ENCODE measurements at places on chromosomes 1 and 21.

GRCh38 chr1:54335011-54335754 lies 71.0 kb downstream of the SSBP3 start:
- no peak for DNase-seq

GRCh38 chr1:39980555-39981313 lies 25.8 kb downstream of the MFSD2A start:
- DNase-seq = no peak

GRCh38 chr1:158126425-158126824 lies 54.3 kb upstream of the CD1D start:
- no peak for DNase-seq

GRCh38 chr21:29396951-29397455 lies 98.3 kb downstream of the BACH1 start:
- DNase-seq = no peak

GRCh38 chr1:208231881-208232661 lies 12.1 kb downstream of the PLXNA2 start:
- no peak for DNase-seq

DNA sequence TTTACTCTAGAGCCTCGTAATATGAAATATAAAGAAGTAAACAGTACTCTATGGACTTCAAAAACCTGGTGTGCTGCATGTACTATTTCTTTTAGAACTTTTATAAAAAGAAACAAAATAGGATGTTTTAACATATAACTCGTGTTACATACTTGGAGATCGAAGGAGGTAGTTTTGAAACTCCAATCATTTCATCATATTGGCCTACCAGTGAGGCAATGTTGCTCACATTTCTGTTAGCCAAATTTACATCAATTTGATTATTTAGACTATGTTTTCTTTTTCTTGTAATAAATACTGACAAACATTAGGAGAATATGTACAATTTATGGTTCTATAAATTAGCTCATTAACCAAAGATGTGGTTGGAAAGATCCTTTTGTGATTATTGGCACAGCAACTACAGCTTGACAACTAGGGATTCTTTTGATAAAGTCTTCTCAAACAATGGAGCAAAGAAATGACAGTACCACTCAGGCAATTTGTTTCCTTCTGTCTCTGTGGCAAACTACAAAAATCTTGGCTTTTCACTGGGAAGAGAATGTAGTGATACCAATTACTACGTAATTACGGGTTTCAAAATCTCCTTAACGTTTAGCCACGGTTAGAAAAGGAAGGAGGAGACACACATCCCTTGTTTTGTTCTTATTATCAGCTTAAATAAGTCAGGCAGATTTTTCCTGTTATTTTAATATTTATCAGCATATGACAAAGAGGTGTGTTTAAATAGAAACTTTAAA lies 266.6 kb upstream of the SGIP1 start:
- no peak for DNase-seq

GRCh38 chr1:9866836-9867235 lies 43.1 kb upstream of the CLSTN1 start:
- DNase-seq = no peak

GRCh38 chr1:31041529-31041928 lies 24.0 kb downstream of the PUM1 start:
- DNase-seq = no peak

DNA sequence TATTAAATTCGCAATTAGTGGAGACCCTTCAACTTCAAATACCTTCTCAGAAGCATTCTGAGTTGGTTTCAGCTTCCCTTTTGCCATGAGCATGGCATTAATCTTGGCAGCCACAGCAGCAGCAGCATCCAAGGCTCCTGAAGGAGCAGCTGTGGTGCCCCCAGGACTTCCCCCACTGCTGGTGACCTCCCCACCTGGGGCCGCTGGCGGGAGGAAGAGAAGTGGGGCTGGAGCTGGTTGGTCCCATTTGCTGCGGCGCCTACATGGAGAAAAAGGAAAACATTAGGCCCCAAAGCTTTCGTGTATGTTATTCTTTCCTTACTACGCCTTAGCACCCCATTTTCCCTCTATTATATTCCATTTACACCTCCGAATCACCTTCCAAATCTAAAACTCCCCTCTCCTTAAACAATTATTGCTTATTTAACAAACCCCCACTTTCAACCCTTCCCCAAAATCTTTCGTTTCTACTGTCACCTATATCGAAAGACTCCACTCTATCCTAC lies 569 bp downstream of the KHDC4 start:
- DNase-seq = no peak

DNA sequence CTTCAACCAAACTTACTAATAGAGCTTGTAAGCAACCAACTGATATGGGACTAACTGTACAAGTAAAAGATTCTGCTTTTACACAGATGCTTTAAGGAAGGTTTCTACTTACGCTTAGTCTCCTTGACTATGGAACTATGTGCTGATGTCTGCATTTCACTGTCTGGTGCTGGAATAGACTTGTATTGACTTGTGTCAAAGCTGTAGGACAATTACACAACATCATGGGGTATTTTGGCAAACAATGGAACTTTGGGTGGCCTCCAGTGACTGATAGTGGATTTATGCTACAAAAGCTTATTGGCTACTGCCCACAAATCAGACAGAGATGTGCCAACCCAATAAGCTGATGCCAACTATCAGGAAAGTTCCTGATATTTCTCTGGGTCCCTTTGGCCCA lies 10.6 kb downstream of the CBR1 start:
- DNase-seq = no peak

DNA sequence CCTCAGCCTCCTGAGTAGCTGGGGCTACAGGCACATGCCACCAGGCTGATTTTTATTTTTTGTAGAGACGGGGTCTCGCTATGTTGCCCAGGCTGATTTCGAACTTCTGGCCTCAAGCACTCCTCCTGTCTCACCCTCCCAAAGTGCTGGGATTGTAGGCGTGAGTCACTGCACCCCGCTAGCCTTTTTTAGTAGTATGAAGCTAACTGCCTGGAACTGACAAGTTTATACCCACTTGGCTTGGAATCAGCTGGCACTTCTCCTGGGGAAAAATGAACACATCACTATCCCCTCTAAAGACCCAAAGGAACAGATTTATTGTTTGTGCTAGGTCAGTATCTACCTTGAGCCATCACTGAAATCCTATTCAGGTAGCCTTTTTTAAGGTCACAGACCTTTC lies 19.0 kb downstream of the TMEM63A start:
- no peak for DNase-seq

GRCh38 chr1:84277343-84278059 lies 24.0 kb upstream of the SAMD13 start:
- DNase-seq = no peak

- DNase-seq = no peak
These were observed 333.3 kb upstream of the ZRANB2 start for GRCh38 chr1:71414179-71414578.

DNA sequence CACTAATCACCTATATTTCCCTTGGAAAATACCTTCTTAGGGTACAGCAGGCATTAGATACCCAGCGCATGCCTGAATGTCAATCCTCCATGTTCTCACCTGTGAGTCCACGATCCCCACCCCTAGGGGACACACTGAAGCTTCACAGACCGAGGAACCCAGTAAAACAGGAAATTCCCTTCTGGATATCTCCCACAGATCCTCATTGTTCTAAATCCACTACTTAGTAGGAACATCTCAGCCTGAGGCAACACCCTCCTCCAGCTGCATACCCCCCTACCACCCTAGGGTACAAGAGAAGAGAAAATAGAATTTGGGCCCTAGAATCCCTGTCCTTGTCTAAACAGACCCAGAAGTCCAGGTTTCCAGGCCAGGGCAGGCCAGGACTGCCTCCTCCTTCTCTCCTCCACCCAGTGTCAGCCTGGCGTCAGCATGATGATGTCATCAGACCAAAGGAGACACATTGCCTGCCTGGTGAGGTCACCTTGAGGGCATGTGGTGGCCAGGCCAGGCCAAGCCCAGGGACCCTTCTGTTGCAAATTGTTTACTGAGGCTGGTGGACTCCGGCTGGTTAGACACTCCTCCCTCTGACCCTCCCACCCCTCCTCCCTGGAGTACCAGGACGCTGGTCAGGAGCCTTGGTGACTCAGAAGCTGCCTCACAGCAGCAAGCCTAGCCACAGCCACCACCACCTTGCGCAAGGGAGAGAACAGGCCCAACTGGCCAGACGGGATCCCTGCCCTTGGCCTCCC lies 6.2 kb downstream of the NECTIN4 start:
- no peak for DNase-seq

GRCh38 chr1:175862408-175862807 lies 119.0 kb upstream of the TNR start:
- no peak for DNase-seq

DNA sequence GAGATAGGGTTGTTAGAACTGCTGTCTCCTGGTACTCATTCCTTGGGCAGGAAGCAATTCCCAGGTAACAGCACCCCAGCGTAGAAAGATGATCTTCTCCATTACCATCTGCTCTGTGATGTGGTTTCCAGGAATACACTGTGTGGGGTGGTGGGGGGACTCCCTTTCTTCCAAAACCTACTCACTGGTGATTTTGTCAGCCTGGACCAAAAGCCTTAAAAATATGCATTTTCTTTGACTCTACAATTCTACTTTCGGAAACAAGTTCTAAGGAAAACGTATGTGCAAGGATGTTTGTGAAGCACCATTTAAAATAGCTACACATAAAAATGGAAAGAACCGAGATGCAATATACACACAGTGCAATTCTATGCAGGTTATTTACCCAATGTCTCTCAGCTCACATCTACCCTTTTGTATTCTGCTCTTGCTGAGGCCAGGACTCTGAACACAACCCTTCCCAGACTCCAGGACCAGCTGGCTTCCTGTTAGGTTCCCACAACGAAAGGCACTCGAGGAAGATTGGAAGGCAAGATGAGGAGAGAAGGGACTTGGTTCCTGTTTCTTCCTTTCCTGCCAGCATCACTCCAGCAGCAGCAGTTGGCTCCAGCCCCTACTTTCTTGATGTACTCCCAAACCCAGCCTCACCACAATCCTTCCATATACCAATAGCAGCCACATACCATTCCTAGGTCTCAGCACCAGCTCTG lies 33.0 kb upstream of the GJB5 start:
- DNase-seq = no peak

- DNase-seq = no peak
These were observed 43.7 kb downstream of the TRIM11 start for GRCh38 chr1:228362884-228363450.

GRCh38 chr1:54777011-54777410 lies 12.7 kb upstream of the PARS2 start:
- no peak for DNase-seq

DNA sequence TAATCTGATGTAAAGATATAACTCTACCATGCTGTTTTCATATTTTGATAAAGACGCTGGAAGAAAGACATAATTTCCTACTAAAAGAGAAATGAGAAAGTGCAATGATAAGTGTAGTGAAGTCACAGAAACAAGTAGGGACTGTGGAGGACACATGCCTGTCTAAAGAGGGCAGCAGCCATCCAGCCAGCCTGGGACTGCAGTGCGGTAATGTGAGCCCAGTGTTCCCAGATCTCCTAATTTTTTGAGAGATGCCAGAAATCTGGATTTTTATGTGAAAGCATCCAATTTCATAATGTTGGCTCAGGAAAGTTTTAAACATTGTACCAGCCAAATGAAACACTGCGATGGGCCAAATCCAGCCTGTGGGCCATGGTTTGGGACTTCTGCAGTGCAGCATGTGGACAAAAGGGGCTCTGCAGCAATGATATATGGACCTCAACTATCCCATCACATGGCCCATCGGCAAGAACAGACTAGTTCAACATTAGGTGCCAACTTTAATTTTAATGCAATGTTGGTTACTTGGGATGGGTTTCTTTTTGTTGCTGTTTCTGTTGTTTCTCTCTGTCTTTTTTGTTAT lies 329.5 kb downstream of the LTN1 start:
- DNase-seq = no peak
